Femur (tissue), 1 donor: ENCODE measurements at places on chromosomes 6 and 20.
A peak's percentile ranks its signal among the peaks of the same experiment; 100 is the strongest.

DNA sequence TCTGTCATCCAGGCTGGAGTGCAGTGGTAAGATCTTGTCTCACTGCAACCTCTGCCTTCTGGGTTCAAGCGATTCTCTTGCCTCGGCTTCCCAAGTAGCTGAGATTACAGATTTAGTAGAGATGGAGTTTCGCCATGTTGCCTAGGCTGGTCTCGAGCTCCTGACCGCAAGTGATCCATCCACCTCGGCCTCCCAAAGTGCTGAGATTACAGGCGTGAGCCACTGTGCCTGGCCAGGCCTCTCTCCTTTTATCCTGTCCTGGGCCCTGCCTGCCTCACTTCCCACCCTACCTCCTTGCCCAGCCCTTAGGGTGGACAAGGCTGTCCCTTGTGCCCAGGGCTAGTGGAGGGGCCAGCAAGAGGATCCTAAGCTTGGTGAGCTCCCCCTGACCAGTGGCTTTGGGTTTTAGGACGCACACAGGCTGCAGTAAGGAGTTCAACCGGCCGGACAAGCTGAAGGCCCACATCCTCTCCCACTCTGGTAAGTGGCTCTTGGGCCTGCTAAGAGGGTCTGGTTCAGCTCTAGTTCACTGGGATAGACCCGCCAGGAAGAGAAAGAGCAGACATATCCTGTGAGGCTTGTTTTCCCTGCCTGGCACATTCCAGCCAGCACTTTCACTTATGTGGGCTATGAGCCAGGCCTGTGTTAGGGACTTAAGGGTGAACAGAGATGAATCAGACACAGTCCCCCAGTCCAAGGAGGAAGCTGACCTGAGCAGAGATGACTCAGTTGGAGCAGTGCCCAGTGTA, 21.9 kb upstream of the CHMP4B start:
- DNase-seq: peak; percentile 55

DNA sequence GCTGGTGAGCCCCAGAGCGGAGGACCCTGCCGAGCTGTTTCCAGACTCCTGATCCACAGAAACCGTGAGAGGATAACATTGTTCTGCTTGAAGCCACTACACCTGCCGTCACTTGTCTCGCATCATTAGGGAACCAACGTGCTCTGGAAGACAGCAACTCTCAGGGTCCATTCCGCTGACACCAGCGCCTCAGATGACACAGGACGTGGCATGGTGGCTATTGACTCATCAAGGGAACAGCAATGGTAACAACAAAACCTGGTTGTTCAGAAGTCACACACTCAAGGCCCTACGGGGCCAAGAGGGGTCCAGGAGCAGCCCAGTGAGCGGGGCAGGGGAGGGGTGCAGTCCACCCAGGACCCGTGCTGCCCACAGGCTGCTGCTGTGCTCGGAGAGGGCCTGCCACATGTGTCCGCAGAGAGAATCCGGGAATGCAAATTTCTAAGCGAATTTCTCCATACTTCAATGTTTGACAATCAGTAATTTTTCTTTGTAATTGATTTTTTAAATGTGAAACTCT, 110.4 kb downstream of the TTLL2 start:
- DNase-seq: no peak

GRCh38 chr6:33752646-33753015, 5.9 kb upstream of the IP6K3 start:
- no peak for DNase-seq

DNA sequence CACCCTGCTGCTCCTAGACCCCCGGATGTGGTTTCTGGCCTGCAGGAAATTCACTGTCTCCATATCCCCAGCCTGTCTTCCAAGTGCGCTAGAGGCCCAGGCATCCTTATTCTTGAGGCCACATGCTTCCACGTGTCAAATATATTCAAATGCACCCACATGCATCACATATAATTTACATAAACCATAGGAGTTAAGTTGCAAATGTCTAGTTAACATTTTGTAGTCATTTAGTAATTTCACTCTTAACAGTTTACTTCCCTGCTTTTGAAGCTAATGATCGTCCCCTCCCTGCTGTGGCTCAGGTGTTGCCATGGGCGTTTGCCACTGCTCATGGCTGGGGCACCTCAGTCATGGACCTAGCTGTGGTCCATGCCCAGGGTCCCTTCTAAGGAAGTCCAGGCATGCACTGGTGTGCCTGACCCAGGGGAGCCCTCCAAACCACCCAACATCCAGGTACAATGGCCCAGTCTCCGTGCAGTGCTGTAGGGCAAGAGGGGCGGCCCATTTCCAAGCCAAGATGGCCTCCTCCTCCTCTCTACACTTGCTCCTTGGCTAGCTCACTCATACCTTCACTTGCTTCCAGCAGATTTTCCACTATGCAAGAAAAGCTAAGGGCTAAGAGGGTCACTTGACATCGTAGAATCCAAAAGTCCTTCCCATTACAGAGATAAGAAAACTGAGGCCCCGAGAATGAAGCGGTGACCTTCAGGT, 42.4 kb downstream of the FGD2 start:
- DNase-seq: no peak

DNA sequence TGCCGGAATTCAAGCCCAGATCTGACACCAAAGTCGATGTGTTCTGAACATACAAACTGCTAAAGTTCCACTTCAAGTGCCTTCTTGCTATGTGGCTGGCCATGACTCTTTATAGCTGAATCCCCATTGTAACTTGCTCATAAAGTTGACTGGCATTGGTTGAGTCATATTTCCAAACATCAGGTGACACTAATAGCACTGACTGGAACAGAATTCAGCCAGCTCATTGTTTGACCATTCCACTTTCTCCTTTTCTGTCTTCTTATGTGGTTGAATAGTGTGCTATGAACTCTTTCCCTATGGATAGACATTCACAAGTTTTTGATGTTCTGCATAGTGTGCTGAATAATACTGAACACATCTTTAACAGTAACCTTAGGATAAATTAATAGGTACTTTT, 266.2 kb upstream of the ZFP64 start:
- DNase-seq: no peak

DNA sequence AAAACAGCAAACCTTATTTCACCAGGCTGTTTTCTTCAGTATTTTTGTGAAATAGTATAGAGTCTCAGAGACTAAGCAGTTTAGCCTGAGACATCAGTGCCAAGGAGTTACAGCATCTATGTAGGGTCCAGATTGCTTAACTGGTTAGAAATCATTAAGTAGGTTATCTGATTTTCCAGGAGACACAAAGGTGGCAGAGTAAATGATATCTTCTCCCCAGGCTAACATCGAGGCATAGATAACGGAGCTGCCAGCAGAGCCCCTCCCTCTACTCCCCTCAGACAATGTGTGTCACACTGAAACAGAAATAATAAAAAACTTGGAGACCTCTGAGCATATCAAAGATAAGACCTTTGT, 473.0 kb upstream of the CITED2 start:
- DNase-seq: no peak

DNA sequence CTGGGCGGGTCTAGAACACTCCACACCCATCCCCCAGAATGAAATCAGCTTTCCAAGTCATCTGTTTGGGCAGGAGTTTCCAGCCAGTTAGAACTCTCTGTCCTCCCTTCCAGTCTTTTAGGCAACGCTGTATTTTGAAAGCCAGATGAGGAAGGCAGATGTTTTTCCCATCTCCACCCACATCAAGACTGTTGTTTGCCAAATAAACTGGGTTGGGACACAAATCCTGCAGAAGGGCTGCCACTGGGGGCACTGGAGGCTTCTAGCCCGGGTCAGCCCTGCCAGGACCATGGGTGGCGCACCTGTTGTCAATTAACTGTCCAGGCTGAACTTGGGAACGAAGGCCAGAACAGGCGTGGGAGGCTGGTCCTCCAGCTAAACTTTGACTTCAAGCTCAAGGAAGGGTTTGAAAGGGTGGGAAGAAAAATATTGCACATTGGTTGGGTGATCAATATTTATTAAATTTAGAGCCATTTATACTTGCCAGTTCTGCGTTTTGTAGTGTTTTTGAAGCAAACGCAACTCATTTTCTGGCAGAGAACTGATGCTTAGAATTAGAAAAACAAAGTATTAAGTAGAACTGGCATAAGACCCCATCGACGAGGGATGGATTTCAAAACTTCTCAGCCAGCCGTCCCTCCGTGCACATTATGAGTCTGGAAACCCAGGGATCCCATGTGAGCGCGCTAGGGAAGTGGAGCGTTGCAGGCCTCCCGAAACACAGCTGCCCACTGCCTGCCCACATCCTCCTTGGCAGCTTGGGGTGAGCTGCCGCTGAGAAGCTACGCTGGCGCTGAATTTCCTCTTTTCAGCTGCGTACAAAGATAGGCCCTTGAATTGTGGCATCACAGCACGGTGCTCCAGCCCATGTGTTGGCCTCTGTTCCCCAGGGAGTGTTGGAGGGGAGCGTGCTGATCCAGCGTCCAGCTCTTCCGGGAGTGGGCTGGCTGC, 297.4 kb downstream of the QKI start:
- peak; percentile 92 for DNase-seq

DNA sequence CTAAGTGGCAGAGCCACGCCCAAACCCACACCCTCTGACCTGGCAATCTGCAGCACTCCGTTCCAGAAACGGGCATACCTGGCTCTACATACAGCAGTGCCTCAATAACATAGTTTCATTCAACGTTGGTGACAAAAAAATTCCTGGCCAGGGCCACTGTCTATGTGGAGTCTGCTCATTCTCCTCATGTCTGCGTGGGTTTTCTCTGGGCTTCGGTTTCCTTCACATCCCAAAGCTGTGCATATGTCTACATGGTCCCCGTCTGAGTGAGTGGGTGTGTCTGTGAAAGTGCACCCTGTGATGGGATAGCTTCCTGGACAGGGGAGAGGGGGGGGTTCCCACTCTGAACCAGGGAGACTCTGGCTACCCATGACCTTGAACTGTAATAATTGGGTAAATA, 2.1 kb downstream of the KIAA0319 start:
- no peak for DNase-seq

GRCh38 chr20:3760655-3761348, 6.8 kb downstream of the ADISSP start:
- DNase-seq: no peak

DNA sequence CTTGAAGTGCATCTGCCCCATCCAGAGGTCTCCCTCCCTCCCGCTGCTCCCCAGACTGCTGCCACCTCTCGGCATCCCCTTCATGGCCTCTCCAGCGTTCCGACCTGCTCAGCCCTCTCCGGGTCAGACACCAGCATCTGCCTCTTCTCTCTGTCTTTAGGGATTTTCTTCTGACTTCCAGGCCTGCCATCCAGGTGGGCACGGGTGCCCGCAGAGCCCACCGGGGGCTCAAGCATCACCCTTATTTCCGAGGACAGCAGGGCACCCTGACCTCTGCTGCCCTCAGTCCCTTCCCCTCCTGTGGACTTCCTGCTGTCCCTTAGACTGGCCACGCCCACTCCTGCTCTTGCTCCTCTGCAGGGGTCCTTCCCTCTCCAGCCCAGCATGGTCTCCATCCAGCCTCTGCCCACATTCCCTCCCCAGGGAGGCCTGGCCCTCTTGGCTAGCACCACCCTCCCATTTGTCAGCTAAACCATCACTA, 3.3 kb downstream of the NPEPL1 start:
- peak; percentile 18 for DNase-seq

DNA sequence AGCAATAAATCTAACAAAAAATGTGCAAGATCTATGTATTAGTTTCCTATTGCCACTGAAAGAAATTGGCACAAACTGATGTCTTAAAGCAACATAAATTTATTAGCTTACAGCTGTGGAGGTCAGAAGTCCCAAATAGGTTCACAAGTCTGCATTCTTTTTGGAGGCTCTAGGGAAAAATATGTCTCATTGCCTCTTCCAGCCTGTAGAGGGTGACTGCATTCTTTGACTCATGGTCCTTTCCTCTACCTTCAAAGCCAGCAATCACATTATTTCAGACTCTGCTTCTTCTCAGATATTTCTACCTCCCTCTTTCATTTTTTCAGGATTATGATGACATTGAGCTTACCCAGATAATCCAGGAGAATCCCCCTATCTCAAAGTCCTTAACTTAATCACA, 1531.1 kb downstream of the KHDRBS2 start:
- no peak for DNase-seq

- no peak for DNase-seq
These were observed 45.3 kb upstream of the ZNF184 start for GRCh38 chr6:27517928-27518787.

- no peak for DNase-seq
These were observed 342.4 kb downstream of the ZFAND3 start for GRCh38 chr6:38161754-38162492.

GRCh38 chr6:25122001-25122400, 157.2 kb upstream of the CARMIL1 start:
- DNase-seq: peak; percentile 61

DNA sequence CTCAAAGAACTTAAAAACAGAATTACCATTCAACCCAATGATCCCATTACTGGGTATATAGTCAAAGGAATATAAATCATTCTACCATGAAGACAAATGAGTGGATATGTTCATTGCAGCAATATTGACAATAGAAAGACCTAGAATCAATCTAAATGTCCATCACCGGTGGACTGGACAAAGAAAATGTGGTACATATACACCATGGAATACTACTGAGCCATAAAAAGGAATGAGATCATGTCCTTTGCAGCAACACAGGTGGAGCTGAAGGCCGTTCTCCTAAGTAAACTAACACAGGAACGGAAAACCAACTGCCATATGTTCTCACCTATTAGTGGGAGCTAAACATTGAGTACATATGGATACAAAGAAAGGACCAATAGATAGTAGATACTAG, 576.7 kb upstream of the CITED2 start:
- DNase-seq: no peak

- no peak for DNase-seq
These were observed 80.6 kb downstream of the IRAK1BP1 start for GRCh38 chr6:78947962-78948361.

DNA sequence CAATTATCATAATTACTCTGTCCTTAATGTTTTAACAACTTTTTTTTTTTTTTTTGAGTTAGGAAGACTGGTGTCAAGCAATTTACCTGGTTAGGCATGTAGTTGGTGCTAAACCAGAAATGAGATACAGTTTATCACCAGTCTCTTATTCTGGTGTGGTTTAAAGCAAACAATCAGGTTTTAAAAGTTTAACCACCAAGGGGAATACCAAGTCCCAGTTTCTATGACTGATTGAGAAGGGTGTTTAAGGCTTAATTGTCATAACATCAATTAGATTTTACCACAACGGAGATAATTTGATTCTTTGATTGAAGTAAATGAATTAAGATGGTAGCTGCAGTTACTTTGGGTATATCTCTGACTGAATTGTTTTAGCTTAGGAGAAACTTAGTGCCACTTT, 197.8 kb downstream of the TFAP2B start:
- no peak for DNase-seq

DNA sequence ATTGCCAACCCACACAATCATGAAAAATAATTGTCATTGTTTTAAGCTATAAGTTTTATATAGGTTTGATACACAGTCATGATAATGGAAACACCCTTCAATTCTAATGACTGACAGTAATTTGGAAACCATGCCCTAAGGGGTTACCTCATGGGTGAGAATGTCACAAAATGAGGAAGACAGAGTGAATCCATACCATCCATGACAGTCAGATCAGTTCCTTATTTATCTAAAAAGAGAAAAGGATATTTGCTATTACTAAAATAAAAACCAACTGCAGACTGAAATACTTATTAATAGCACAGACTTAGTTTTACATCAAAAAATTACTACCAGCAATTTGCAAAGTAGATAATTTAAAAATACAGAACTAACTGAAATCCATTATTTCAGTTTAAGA, 437.8 kb downstream of the UTRN start:
- no peak for DNase-seq
